ENCODE measurements at places on chromosomes 4 and X.

DNA sequence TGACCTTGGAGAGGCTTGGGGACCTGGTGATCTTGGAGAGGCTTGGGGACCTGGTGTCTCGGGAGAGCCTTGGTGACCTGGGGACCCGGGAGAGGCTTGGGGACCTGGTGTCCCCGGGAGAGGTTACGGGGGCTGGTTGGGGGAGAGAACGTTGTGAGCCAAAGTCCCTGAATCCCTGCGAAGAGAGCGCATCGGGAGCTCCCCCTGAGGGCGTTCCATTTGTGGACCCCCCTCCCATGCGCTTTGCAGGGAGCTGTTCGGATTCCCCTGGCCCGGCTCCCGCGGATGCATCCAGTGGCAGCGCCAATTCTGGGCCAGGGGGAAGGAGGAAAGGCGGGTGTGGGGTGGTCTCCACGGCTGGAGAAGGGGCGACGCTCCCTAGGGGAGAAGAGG lies 13.3 kb downstream of the SHOX start:
- no peak for DNase-seq

DNA sequence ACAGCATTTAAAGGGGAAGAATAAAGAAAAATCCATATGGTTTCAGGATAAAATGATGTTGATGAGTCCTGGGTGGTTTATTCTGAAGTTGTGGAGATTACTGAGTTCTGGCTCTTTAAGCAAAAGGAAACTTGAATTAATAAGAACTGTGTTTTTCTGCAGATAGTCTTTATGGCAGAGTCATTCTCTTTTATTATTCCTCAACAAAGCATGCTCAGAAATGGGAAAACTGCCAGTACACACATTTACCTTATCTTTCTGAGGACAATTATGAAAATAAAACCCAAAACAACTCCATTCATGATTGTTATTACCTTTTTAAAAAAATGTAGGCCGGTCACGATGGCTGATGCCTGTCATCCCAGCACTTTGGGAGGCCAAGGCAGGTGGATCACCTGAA lies 58.5 kb downstream of the ADD1 start:
- no peak for DNase-seq

- DNase-seq = peak; percentile 13
Measured at GRCh38 chrX:39688576-39689375, 409.0 kb downstream of the BCOR start.

GRCh38 chr4:109648266-109648996 lies 54.8 kb downstream of the CASP6 start:
- peak; percentile 32 for DNase-seq

DNA sequence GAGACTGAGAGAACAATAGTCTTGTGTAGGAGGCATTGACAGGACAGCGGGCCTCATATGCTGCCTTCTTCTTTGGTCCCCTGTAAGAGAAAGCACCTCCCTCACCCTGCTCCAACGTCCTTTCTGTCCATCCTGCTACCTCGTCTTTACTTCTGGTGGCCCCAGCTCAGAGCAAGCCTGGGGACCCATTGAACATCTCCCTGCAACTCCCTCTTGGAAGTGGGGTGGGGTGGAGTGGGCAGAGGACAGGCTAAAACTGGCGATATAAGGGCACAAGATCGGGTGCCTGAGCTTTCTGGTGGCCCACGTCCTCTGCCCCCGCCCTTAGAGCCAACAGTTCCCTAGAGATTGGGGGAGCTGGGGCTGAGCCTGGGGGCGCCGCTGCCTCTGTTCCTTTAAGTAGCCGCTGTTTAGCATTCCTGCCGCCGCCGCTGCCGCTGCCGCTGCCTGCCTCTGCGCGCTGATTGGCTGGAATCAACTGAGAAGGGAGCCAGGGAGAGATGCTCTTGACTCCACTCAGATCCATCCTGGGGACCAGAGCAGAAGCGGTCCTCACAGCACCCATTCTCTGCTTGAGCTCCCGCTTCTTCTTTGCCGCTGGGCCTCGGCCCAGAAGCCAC lies at the start of gene DLG3:
TSS of gene DLG3 (plus strand) at position 510 of the 620 bp plus-strand sequence. CDS start 367 bp downstream, outside the sequence.
- peak; percentile 34 for DNase-seq

- DNase-seq = no peak
Measured at GRCh38 chrX:131789664-131790063, 233.4 kb upstream of the STK26 start.

- DNase-seq = no peak
Measured at GRCh38 chr4:14096396-14096965, 469.0 kb upstream of the BOD1L1 start.

DNA sequence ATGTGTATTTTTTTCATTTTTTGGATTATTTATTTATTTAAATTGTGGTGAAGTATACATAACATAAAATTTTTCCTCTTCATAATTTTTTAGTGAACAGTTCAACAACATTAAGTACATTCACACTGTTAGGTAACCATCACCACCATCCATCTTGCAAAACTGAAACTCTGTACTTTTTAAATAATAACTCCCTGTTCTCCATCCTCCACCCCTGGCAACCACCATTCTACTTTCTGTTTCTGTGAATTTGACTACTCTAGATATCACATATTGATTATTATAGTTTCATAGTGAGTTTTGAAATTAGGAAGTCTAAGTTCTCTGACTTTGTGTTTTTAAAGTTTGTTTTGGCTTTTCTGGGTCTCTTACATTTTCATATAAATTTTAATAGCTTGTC lies 89.3 kb upstream of the STX18 start:
- peak; percentile 40 for DNase-seq

GRCh38 chrX:136488706-136489105 lies 959 bp downstream of the BRS3 start:
- DNase-seq = no peak

GRCh38 chrX:47960406-47960805 lies 43.4 kb downstream of the ZNF182 start:
- no peak for DNase-seq

- no peak for DNase-seq
Measured at GRCh38 chrX:100070334-100070849, 339.7 kb downstream of the PCDH19 start.

- no peak for DNase-seq
Measured at GRCh38 chr4:155506745-155507144, 130.0 kb upstream of the MAP9 start.

DNA sequence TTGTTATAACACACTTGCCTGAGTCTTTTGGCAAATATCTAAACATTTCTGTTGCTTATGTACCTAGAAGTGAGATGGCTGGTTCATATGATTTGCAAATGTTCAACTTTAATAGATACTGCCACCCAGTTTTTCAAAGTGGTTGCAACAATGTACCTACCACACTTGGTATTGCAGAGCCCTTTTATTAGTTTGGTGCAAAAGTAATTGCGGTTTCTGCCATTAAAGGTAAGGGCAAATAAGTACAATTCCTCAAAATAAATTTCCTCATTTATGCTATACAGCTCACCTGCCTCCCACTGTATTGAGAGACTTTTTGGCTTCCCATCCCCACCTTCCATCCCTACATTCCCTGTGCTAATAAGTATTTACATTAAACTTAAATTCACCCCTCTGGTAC lies 47.7 kb upstream of the COL25A1 start:
- DNase-seq = no peak

GRCh38 chrX:115372152-115372551 lies 82.6 kb downstream of the LUZP4 start:
- DNase-seq = no peak

- DNase-seq = no peak
Measured at GRCh38 chrX:97628326-97628725, 744.6 kb downstream of the RPA4 start.

DNA sequence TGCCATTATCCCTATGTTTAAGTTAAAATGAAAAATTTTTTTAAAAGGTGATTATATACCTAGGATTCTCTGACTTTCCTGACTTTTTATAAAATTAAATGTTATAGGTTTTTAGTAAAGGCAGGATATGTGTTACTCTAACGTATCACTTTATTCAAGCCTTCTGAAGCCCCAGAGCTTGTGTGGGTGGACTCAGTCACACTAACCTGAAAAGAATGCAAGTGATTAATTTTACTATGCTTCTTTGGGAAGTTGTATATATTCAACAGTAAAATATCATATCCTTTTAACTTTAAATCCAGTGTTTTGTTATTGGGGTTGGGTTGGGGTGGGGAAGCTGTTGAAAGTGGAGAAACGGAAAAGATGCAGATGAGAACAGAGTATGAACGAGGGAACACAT lies 22.8 kb downstream of the PDLIM3 start:
- no peak for DNase-seq

DNA sequence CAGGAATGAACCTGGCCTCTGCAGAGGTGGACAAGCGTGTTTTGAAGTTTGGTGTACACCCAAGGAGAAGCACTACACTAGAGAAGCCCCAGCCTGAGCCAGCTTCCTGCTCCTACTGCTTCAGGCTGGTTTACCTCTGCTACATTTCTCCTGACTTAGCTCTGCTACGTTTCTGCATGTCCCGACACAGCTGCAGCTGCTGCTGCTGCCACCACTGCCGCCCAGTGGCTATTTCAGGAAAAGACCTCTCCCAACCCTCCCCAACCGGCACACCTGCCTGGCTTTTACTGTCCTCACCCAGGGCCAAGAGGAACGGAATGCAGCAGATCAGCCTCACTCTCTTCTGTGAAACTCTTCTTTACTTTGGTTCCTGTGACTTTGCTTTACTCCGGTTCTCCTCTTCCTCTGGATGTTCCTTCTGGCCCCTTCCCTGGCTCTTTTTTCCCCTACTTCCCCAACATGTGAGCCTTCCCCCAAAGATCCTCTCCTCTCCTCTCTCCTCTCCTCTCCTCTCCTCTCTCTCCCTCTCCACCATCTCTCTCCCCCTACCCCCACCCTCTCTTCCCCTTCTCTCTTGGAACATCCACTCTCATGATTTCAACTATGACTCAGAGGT lies 3.1 kb upstream of the P2RY4 start:
- peak; percentile 60 for DNase-seq

- DNase-seq = no peak
Measured at GRCh38 chr4:183437452-183437851, 7.0 kb upstream of the CDKN2AIP start.

DNA sequence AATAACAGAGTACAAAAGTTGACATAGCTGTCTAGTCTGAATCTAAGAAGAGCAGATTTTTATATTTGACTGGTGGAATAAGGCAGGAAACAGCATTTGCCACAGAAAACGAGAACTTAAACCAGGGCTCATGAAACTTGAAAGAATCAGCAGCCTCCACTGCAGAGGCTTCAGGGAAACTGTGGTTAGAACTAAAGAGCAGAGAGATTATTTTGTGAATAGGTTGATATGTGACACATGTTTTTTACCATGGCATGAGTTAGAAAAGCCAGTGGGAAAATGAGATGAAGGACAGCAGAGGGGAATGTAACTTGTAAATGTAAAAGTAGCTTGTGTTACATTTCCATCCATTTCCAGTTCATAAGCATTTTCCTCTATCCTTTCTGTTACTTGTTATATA lies 63.7 kb upstream of the CAMK2D start:
- DNase-seq = peak; percentile 55

GRCh38 chrX:18203631-18204030 lies 17.1 kb downstream of the BEND2 start:
- no peak for DNase-seq

DNA sequence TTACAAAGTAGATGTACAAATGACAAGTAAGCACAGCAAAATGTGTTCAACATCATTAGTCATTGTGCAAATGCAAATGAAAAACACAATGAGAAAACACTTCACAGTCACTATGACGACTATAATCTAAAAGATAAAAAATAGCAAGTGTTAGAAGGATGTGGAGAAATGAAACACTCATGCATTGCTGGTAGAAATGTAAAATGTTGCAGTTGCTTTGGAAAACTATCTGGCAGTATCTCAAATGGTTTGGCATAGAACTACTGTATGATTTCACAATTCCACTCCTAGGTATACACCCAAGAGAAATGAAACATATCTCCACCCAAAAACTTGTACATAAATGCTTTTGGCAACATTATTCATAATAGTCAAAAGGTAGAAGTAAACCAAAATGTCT lies 459.7 kb upstream of the TRAM1L1 start:
- no peak for DNase-seq

GRCh38 chrX:3184176-3184930 lies 143.1 kb downstream of the ARSF start:
- no peak for DNase-seq

GRCh38 chr4:85028910-85029309 lies 62.4 kb upstream of the WDFY3 start:
- DNase-seq = no peak

DNA sequence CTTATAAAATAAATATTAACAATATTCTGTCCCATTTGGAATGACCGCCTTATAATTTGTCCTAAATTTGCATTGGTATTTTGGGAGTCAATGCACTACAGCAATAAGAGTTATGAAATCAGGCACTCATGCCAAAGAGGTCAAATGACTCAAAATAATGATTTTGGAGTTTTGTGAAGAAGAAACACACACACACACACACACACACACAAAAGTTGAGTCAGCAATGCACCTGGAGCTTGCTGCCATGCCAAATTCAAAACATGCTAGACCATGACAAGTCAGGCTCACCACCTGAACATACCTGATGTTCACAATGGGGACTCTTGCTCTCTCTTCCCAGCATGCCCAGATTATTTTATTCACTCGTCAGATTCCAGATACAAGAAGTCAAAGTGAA lies 56.7 kb downstream of the PROM1 start:
- no peak for DNase-seq

GRCh38 chrX:18630934-18631333 lies 41.0 kb downstream of the RS1 start:
- no peak for DNase-seq
